Large intestine (tissue), 12 donors: ENCODE measurements at places on chromosomes 11 and 22.

- DNase-seq, result peak; percentile 94
- H3K36me3 ChIP-seq, result peaks cover 55% of the 10 kb centered on the region
- peaks cover 31% of the 10 kb centered on the region for H3K4me1 ChIP-seq
- peak overlapping the region; percentile 93 for H3K27ac ChIP-seq
- H3K27me3 ChIP-seq, result no peaks in the 10 kb centered on the region
- H3K4me3 ChIP-seq, result no peak overlapping the region
Measured at GRCh38 chr11:57798905-57799559, 37.4 kb downstream of the CTNND1 start.

DNA sequence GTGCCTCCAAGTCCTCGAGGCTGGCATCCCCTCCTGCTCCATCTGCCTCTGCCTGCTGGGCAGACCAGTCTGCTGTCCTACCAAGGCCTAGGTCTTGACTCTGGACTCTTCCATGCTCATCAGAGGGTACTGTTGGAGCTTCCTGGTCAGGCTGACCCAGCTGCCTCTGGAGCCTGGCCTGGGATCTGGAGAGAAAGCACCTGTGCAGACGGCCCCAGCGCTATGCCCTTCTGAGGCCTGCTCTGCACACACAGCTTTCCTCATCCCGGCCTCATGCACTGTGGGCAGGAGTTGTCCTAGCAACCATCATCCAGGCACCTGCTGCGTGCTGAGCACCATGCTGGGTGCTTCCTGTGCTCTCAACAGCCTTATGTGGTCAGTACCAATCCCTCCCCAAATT lies 70.8 kb downstream of the CDKN1C start:
- H3K27ac ChIP-seq, result no peak overlapping the region
- no peak overlapping the region for H3K4me3 ChIP-seq
- H3K4me1 ChIP-seq, result peaks cover 26% of the 10 kb centered on the region
- H3K36me3 ChIP-seq, result no peaks in the 10 kb centered on the region
- DNase-seq, result no peak

GRCh38 chr22:27903805-27904473 lies 15.1 kb downstream of the PITPNB start:
- no peaks in the 10 kb centered on the region for H3K27me3 ChIP-seq
- peaks cover 39% of the 10 kb centered on the region for H3K36me3 ChIP-seq
- H3K27ac ChIP-seq, result no peak overlapping the region
- H3K4me3 ChIP-seq, result no peak overlapping the region

DNA sequence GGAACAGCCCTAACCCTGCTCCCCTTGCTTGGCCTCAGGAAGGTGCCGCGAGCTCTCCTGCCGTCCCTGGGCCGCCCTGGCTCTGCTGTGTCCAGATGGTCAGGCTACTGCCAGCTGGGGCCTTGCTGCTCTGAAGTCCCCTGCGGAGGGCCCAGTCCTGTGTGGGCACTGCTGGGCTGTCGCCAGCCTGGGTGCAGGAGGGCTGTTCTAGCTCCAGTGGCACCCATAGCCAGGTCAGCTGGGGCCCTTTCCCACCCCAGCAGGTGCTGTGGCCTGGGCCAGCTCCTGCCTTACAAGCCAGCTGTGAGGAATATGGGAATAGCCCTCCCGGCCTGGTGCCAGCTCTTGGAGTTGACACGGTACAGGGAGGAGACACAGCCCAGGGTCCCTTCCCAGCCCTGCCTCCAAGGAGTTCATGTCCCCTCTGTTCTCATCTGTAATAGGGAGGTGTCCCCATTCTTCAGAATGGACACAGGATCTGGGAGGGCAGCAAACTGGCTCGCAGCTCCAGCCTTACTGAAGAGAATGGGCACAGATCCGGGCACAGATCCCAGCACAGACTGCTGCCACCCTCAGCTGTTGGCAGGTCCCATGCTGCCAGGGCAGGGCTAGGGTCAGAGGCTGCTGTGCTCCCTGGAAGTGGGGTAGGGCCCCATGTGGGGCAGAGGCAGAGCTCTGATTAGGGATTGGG lies 3.9 kb downstream of the DERL3 start:
- no peak for DNase-seq
- H3K27ac ChIP-seq, result no peak overlapping the region
- peaks cover 14% of the 10 kb centered on the region for H3K4me1 ChIP-seq

DNA sequence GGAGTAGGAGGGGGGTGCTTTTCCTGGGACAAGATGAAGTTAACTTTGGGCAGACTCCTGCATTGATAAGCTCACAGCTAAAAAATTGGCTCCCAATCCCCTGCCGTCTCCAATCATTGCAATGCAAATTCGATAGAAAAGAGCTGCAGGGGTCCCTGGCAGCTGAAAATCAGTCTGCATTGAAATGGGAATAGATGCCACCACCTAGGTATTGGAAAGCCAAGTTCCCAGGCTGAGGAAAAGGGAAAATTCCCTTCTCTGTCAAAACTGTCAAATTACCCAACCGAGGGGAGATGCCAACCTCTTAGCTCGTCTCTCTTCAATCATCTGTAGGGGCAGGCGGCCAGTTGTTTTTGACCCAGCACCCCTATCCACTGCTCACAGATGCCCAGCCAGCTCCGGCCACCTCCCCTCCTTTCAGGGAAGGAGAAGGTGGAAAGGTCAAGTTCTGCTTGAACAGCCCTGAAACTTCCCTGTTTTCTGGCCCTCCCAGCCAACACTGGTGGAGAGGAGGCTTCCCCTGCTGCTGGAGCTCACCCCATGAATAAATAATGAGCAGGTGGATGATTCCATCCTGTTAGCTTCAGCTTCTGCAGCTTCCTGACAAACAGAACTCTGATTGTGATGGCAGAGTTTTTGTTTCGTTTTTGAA lies 916.3 kb downstream of the TBC1D22A start:
- no peaks in the 10 kb centered on the region for H3K27me3 ChIP-seq
- H3K4me1 ChIP-seq, result no peaks in the 10 kb centered on the region
- no peak overlapping the region for H3K27ac ChIP-seq
- H3K4me3 ChIP-seq, result no peak overlapping the region

- peaks cover 25% of the 10 kb centered on the region for H3K36me3 ChIP-seq
- no peak overlapping the region for H3K4me3 ChIP-seq
- no peaks in the 10 kb centered on the region for H3K27me3 ChIP-seq
- H3K27ac ChIP-seq, result peak overlapping the region; percentile 81
- no peak for DNase-seq
- H3K4me1 ChIP-seq, result peaks cover 16% of the 10 kb centered on the region
Measured at GRCh38 chr22:40258017-40258416, 80.3 kb downstream of the TNRC6B start.

DNA sequence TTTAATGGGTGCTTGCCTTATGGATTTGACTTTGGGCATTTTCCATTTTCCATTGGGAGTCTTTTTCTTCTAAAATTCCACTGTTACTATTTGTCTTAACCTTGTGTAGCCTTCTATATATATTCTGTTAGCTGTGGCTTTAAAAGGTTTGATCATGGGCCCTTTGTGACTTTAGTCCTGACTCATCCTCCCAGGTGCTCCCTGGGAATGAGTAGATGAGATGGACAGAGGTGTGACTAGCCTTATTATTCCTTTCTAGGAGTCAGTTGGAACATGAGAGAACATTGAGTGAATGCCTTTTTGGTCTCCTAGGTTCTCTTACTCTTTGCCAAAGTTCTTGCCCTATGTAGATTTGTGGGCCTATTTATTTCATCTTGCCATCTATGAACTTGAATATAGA lies 39.0 kb downstream of the DDX10 start:
- H3K4me1 ChIP-seq, result no peaks in the 10 kb centered on the region
- H3K36me3 ChIP-seq, result peaks cover 27% of the 10 kb centered on the region
- no peak overlapping the region for H3K4me3 ChIP-seq
- no peak overlapping the region for H3K27ac ChIP-seq

GRCh38 chr22:16721961-16722360 lies 103.2 kb downstream of the XKR3 start:
- H3K27ac ChIP-seq, result no peak overlapping the region
- no peak overlapping the region for H3K4me3 ChIP-seq
- H3K36me3 ChIP-seq, result no peaks in the 10 kb centered on the region
- H3K27me3 ChIP-seq, result no peaks in the 10 kb centered on the region
- DNase-seq, result no peak

DNA sequence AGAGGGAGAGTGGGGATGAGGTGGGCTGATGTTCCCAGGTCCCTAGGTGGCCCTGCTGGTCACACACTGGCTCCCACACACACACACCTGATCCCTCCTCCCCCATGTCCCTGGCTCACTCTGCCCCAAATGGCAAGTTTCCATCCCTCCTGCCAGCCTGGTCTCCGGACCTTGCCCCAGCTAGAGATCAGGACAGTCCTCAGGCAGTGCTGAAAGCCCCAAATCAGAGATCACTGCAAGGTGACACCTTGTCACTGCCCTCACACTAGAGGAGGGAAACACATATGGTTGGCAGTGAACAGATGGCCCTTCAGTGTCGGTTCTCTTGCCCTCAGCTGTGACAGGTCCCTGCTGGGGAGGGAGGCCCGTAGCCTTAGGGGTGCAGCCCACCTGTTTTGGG lies 7.6 kb downstream of the TMPRSS5 start:
- H3K27me3 ChIP-seq, result no peaks in the 10 kb centered on the region
- no peaks in the 10 kb centered on the region for H3K36me3 ChIP-seq
- no peak overlapping the region for H3K4me3 ChIP-seq
- no peak for DNase-seq
- H3K27ac ChIP-seq, result no peak overlapping the region
- H3K4me1 ChIP-seq, result no peaks in the 10 kb centered on the region

- no peaks in the 10 kb centered on the region for H3K27me3 ChIP-seq
- no peak for DNase-seq
- no peak overlapping the region for H3K4me3 ChIP-seq
- H3K36me3 ChIP-seq, result no peaks in the 10 kb centered on the region
Measured at GRCh38 chr11:22512457-22512856, 113.2 kb downstream of the FANCF start.

DNA sequence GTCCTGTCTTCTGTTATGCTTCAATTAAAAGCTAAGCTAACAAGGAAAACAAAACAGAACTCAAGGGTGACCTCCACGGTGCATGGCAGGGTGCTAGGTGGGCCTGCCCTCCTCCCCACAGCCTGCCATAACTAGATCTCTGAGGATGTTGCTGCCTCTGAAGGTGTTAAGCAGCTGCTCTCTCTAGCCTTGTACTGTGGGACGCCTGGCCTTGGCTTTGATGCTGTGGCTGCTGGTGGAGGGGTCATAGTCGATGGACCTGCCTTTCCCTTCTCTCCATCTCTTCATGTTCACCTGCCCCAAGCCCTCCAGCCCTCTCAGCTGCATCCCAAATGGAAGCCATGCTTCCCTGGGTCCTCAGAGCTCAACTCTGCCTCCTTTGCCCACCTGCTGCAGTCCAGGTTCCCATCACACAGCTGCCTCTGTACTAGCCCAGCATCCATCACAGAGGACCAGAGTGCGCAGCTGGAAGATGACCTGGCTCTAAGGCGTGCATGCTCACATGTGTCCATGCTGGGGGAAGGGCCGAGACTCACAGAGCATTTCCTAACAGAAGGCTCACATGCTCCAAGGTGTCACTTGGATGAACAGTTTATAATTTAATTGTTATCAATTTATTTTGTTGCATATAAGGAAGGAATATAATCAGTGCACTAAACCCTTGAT lies 180.3 kb upstream of the E2F8 start:
- H3K36me3 ChIP-seq, result no peaks in the 10 kb centered on the region
- H3K27me3 ChIP-seq, result peaks cover 8% of the 10 kb centered on the region
- DNase-seq, result no peak
- no peak overlapping the region for H3K27ac ChIP-seq
- no peak overlapping the region for H3K4me3 ChIP-seq

- H3K4me1 ChIP-seq, result peaks cover 10% of the 10 kb centered on the region
- no peaks in the 10 kb centered on the region for H3K27me3 ChIP-seq
- no peaks in the 10 kb centered on the region for H3K36me3 ChIP-seq
- no peak overlapping the region for H3K27ac ChIP-seq
Measured at GRCh38 chr11:48051217-48051830, 71.0 kb downstream of the PTPRJ start.

DNA sequence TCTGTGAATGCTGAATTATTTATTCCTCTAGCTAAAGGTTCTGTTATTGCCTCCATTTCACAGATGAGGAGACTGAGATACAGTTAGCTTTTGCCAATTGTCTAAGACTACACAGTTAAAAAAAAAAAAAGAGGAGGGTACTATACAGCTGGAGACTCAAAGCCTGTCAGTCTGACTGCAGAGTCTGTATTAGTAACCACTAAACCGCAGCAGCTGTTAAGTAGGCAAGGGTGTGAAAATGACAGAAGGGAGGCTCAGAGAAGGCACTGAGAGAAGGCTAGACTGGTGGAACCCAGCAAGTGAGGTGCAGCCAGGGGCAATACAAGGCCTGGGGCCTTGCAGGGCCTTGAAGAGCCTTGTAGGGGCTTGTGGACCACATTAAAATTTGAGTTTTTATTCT lies 181.2 kb downstream of the CSNK2A3 start:
- no peaks in the 10 kb centered on the region for H3K36me3 ChIP-seq
- no peaks in the 10 kb centered on the region for H3K4me1 ChIP-seq
- no peak overlapping the region for H3K4me3 ChIP-seq
- DNase-seq, result no peak
- H3K27me3 ChIP-seq, result no peaks in the 10 kb centered on the region

GRCh38 chr11:131099013-131099412 lies 182.7 kb upstream of the SNX19 start:
- no peak overlapping the region for H3K4me3 ChIP-seq
- no peak overlapping the region for H3K27ac ChIP-seq
- H3K27me3 ChIP-seq, result no peaks in the 10 kb centered on the region
- no peaks in the 10 kb centered on the region for H3K4me1 ChIP-seq
- no peak for DNase-seq

DNA sequence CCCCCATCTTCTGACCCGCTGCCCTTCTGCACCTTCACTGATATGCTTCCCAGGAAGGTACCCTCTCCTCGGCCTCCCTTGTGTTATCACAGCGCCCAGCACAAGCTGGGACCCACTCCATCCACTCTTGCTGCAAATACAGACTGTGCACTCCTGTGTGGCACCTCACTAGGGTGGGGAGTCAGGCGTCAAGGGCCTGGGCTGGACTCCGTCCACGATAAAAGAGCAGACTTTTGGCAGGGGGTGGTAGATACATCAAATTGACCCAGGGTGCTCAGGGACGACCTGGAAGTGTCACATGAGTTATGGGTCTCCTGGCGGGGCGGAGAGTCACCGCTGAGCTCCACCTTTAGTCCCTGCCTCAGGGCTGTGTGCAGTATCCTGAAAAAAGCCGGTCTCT lies 908 bp downstream of the TRPM5 start:
- no peaks in the 10 kb centered on the region for H3K36me3 ChIP-seq
- peaks cover 38% of the 10 kb centered on the region for H3K4me1 ChIP-seq
- H3K27me3 ChIP-seq, result peaks cover 28% of the 10 kb centered on the region
- no peak overlapping the region for H3K27ac ChIP-seq
- peak overlapping the region; percentile 36 for H3K4me3 ChIP-seq

DNA sequence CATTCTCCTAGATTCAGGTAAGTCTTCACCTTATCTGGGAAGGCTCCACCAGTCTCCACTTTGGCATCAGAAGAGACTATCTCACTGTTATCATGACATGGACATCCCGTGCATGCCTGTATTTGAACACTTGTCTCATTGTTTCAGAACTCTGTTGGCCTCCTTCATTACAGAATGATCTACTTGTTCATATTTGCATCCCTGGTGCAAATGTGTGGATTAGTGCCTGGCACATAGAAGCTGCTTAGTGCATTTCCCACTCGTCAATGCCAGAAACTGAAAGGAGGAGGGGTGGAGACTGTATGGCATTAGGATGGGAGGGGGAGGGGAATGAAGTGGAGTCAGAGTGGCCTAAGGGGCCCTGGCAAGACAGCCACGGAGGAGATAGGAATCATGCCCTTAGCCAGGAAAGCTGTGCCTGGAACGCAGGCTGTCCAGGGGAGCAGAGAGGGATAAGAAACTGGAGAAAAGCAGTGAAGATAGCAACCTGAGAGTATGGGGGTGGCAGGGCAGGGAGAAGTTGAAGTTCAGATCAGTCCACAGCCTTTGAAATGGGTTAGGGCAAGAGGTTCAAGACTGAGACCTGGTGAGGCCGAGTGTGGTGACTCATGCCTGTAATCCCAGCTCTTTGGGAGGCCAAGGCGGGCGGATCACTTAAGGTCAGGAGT lies 53.8 kb upstream of the CAPRIN1 start:
- H3K36me3 ChIP-seq, result no peaks in the 10 kb centered on the region
- H3K4me1 ChIP-seq, result peaks cover 13% of the 10 kb centered on the region
- DNase-seq, result peak; percentile 55
